Nephron progenitor cell (in vitro differentiated cells): ENCODE measurements at places on chromosomes 7 and 10.

- peak overlapping the region; percentile 78 for H3K4me3 ChIP-seq
- peaks cover 4% of the 10 kb centered on the region for H3K27me3 ChIP-seq
- H3K27ac ChIP-seq = no peak overlapping the region
- H3K4me1 ChIP-seq = peaks cover 75% of the 10 kb centered on the region
Observed at GRCh38 chr7:1087465-1087814, 473 bp upstream of the GPER1 start.

- H3K4me3 ChIP-seq = no peak overlapping the region
- H3K27me3 ChIP-seq = peaks cover 10% of the 10 kb centered on the region
- H3K36me3 ChIP-seq = no peaks in the 10 kb centered on the region
Observed at GRCh38 chr10:48740988-48741387, 56.3 kb downstream of the WDFY4 start.

DNA sequence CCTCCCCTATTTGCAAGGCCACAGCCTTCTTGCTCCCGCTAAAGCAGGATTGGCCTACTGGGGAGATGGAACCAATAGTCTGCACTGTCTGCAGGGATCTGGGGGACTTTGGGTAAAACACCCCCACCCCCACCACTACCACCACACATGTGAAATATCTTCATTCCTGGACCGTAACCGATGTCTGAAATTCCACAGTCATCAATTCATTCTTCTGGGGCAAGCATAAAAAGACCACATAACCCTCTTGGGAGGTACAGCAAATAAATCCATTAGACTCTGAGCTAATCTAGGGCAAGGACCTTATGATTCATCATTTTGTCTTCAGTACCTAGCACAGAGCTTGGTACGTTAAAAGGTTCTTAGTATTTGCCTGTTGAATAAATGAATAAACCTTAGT lies 307.8 kb downstream of the GPAM start:
- no peaks in the 10 kb centered on the region for H3K36me3 ChIP-seq
- no peak overlapping the region for H3K4me3 ChIP-seq
- no peaks in the 10 kb centered on the region for H3K4me1 ChIP-seq
- peaks cover 3% of the 10 kb centered on the region for H3K27me3 ChIP-seq
- no peak for DNase-seq
- no peak overlapping the region for H3K27ac ChIP-seq

DNA sequence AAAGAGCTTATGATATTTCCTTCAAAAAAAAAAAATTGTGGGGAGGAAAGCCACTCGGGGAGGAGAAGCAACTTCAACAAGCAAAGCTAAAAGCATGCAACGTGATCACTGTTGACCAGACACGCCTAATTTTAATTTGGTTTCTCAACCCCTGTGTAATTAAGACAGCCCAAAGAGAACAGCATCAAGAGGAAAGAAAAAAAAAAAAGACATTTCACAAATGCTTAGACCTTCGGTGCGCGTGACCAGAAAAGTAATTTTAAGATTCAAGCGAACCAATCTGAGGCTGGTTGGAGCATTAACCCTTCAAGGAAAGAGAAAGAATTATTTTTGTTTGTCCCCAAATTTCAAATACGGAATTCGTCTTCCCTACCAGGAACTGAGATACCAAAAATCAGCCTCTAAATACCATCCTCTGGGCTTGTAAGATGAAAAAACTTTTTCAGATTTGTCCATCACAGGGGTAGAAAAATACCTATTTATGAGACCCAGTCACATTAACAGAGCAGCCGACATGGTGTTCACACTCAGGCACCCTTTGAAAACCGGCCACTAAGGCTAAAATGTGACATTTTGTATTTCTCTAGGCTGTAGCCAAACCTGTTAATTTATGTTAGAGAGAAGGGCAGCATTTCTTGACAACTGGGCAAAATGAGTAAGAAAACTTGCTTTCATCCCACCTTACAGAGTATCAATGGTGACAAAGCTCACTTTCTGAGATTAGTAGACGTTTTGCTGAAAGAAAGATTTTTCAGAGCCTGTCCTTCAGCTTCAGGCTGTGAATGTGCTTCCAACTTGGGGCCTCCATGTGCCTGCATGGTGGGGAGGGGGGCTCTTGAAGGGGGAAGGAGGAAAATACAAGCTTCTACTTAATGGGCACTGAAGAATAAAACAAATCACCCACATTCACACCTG lies 179.9 kb upstream of the KLF14 start:
- no peaks in the 10 kb centered on the region for H3K36me3 ChIP-seq
- no peaks in the 10 kb centered on the region for H3K27me3 ChIP-seq
- H3K27ac ChIP-seq = no peak overlapping the region
- peaks cover 49% of the 10 kb centered on the region for H3K4me1 ChIP-seq
- H3K4me3 ChIP-seq = no peak overlapping the region

GRCh38 chr10:75245354-75246250 lies 9.8 kb upstream of the COMTD1 start:
- H3K4me1 ChIP-seq = no peaks in the 10 kb centered on the region
- H3K4me3 ChIP-seq = no peak overlapping the region
- peaks cover 9% of the 10 kb centered on the region for H3K27me3 ChIP-seq
- no peak for DNase-seq
- no peak overlapping the region for H3K27ac ChIP-seq

DNA sequence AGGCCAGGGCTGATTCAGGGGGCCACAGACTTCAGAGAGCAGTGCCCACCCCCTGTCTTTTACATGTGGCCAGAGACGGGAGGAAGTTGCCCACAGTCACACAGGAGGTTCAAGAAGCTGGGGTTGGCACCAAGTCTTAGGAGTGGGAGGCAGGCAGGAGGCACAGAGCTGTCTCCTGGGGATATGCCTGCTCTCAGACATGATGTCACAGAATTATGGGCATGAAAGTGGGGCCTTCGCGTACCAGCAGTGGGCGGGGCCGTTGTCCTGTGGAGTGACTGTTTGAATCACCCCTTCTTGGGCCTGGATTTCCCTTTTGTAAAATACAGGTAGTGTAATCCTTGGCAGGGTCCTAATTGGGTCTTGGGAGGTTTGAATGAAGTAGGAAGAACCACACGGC lies 81.2 kb upstream of the PPIF start:
- H3K27ac ChIP-seq = peak overlapping the region; percentile 82
- no peak for DNase-seq
- no peak overlapping the region for H3K4me3 ChIP-seq
- H3K36me3 ChIP-seq = peaks cover 6% of the 10 kb centered on the region
- H3K27me3 ChIP-seq = no peaks in the 10 kb centered on the region

- peak; percentile 71 for DNase-seq
- H3K27me3 ChIP-seq = peaks cover 83% of the 10 kb centered on the region
- H3K36me3 ChIP-seq = no peaks in the 10 kb centered on the region
- H3K27ac ChIP-seq = no peak within 1 kb of the TSS
- peak within 1 kb of the TSS; percentile 83 for H3K4me3 ChIP-seq
Observed at GRCh38 chr10:47299611-47300428, at the start of gene GDF10. Gene GDF10, plus strand, starts transcription at chr10:47300197. Its CDS starts 455 bp downstream, at chr10:47300652.
